ENCODE measurements at places on chromosomes 12 and 14.

GRCh38 chr14:56211844-56212243 is 93.6 kb downstream of the PELI2 start:
- DNase-seq = no peak

GRCh38 chr12:123250471-123251383 is 17.5 kb downstream of the MTRFR start:
- peak; percentile 47 for DNase-seq

GRCh38 chr14:55133416-55133815 is 4.4 kb downstream of the LGALS3 start:
- DNase-seq = peak; percentile 26

GRCh38 chr12:66275040-66275439 is 27.3 kb upstream of the HELB start:
- no peak for DNase-seq

DNA sequence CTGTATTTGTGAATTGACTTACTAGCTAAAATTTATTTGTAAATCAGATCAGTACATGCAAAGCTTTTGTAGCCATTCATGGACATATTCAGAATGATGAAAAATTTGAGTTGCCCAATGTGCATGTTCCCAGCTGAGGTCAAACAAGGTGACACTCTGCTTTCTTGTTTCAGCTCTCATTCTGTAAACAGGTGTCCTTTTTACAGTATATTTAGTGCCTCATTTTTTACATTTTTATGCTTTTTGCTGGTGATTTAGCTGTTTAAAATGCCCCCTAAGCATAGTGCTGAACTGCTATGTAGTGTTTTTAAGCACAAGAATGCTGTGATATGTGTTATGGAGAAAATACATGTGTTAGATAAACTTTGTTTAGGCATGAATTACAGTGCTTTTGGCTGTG is 76.3 kb downstream of the MIA2 start:
- no peak for DNase-seq

GRCh38 chr14:31391473-31391872 is 28.9 kb downstream of the HEATR5A start:
- DNase-seq = no peak

DNA sequence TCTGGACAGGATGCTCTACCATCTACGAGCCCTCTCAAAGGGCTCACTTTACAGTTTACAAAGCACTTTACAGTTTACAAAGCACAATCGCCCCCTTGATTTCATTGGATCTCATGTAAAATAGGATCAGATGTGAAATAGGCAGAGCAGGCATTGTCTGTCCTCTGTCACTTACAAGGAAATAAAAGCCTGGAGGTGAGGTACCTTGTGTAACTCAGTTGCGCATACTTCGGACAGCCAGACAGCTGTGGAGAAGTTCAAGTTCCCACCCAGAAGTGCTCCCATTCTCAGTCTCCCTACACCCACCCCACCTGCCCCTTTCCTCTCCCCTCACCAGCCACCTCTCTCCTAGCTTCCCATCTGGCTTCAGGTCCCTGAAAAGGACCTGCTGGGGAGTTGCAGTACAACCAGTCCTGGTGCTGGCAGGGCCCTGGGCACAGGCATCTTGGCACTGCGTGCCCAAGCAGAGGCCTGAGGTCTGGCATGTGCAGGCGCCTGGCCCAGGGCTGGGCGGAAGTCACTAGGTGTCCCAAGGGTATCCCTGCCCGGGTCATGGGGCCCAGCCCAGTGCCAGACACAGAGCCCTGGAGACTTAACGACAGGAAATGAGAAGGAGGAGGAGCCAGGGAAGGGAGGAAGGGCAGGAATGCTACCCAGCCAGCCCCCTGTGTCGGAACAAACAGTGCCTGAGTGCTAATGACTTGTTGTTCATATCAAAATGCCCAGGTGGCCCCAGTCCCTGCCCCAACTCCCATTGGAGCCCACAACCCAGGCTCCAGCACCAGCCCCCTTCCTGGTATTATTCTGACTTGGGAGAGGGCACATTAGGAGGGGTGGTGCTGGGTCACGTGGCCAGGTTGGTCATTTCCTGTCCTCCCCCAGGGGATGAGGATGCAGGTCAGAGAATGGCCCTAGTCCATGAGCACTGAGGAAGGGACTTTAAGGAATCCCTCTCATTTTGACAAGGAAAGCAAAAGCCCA is 5.4 kb downstream of the RAPGEF3 start:
- no peak for DNase-seq

DNA sequence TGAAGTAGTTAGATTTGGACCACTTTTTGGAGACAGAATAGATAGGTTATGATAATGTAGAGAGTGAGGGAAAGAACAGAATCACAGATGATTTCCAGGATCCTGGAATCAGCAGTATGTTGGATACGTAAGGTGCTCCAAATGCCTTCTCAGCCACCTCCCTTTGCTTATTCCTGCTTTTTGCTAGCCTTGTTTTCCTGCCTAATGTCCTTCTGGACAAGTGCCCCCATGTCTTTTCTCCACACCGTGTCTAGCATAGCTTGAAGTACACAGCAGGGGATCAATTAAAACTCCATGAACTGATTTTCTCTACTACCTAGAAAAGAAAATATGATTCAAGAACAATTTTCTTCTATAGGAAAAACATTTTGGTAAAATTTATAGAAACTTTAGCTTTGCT is 144.0 kb downstream of the SYT1 start:
- no peak for DNase-seq

DNA sequence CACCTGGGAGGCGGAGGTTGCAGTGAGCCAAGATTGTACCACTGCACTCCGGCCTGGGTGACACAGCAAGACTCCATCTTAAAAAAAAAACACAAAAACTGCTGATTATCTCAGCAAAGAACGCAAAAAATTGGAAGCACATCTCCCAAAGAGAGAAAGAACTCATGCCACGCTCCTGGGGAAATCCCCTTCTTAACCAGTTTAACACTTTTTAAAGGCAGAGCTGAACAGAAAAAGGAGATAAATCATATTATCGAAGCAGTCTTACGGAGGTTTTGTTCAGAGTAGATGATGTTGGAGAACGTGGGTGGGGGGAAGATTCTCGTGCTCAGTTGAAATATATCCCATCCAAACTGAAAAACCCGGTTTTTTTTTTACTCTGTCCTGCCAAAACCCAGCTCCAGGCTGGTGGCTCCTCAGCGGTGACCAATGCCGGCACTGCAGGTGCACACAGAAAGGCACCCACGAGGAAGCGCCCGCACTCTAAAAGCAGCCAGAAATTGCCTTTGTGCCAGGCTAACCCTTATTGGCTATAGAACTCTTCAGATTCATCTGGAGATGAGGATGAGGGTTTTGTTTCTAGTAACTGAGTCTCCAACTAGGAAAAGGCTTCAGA is 100.2 kb upstream of the PARP11 start:
- DNase-seq = no peak

DNA sequence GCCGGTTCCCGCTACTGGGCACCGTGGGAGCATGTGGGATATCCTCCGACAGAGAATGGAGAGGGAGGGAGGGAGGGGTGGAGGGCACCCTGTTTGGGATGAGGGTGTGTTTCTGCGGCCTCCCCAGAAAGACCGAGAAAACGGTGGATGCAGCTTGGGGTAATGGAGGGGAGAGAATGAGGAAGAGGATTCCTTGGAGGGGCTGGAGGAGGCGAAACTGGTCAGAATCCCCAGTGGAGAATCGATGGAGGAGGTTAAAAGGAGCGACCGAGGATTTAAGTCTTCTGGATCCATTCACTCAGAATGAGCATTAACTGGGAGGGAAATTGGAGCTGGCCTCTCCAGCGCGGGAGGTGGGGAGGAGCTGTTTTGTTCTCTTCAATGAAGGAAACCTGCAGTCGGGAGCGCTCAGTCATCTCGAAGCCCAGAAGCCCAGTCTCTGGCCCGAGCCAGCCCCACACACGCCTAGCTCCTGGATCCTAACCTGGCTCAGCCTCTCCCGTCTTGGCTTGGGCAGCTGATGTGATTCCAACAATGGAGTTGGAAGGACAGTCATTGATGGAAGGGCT is 581 bp downstream of the ARG2 start:
- peak; percentile 27 for DNase-seq

DNA sequence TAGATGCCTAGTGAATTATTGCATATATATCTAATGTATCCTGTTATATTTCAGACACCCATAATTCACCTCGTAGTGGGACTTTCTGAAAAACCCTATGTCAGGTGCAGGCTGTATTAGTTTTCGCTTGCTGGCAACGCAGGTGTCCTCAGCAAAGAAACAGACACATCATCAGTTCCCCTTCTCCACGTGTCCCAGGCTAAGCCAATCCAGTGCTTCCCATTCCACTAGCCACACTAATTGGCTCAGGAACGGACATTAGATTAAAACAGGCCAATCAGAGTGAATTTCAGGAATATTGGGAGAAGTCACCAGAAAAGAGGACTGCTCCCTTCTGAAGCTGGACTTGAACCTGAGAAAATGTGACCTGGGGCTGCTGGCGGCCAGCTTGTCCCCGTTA is 151.3 kb downstream of the PTPN11 start:
- DNase-seq = no peak

DNA sequence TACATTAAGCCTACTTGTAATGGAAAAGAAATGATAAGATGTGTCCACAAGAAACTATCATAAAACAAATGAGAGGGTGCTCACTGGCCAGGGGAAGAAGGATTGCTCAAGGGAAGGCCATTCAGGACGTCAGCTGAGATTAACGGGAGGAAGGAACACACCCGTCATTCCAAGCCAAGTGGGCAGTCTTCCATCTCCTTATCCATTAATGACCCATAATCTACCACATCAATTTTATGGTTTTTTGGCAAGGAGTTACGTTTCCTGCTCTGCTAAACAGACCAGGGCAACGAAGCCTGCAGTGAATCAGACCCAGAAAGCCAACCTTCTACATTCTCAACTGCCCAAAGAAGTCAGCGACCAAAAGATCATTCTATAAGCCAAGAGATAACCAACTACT is 25.1 kb downstream of the PRKAB1 start:
- no peak for DNase-seq
